ENCODE measurements at places on chromosomes 16 and 17.

GRCh38 chr16:23500212-23500861 is 10.0 kb downstream of the GGA2 start:
- no peaks in the 10 kb centered on the region for H3K27me3 ChIP-seq
- no peak for DNase-seq

DNA sequence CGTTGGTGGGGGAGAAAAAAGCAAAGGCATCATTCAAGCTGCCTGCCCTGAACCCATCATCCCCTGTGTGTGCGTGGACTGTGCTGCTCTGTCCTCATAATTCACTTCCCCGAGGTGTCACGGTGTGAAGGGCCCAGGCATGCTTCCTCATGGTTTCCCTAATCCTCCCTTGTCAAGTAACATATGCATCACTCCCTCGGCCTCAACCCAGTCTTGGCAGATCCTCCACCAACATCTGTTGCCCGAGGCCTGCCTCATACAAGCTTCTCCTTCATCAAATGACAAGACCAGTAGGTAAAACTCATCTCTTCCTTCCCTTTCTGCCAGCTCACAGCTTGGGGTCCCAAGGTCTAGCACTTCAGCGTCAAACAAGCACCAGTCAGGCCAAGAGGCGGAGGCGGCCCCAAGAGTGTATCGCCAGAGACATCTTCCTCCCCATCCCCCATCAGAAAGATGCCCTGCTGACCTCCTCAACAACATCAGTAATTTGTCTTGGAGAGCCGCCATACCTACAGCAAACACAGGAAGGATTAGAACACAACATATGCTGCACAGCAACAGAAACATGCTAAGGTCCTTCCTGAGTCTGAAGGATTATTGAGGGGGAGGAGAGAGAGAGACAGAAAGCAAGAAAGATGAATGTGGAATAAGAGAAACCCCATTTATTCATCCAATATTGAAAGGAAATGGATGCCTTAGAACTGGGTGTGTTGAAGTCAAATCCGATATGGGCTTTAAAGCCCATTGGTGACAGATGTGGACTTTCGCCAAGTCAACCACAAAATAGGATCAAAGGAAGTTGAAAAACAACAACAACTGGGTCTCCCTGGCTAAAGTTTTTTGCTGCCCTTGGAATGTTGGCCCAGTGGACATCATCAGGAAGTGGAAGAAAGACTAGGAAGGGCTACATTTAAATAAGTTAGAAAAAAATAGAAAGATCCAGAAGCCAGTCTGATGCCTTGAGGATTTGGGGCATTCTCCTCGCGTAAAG is 38.4 kb downstream of the SOX9 start:
- H3K27ac ChIP-seq: no peak overlapping the region
- no peaks in the 10 kb centered on the region for H3K4me1 ChIP-seq
- no peaks in the 10 kb centered on the region for H3K36me3 ChIP-seq
- no peaks in the 10 kb centered on the region for H3K27me3 ChIP-seq
- no peak overlapping the region for H3K4me3 ChIP-seq

- no peak overlapping the region for H3K27ac ChIP-seq
- H3K4me1 ChIP-seq: no peaks in the 10 kb centered on the region
- no peak for DNase-seq
- no peaks in the 10 kb centered on the region for H3K27me3 ChIP-seq
- H3K4me3 ChIP-seq: no peak overlapping the region
These were observed 16.4 kb upstream of the SMIM36 start for GRCh38 chr17:55527540-55528118.

GRCh38 chr16:65118871-65119270 is 3.0 kb downstream of the CDH11 start:
- no peak for DNase-seq
- no peak overlapping the region for H3K27ac ChIP-seq
- H3K27me3 ChIP-seq: peaks cover 29% of the 10 kb centered on the region
- H3K4me1 ChIP-seq: no peaks in the 10 kb centered on the region
- no peak overlapping the region for H3K4me3 ChIP-seq

DNA sequence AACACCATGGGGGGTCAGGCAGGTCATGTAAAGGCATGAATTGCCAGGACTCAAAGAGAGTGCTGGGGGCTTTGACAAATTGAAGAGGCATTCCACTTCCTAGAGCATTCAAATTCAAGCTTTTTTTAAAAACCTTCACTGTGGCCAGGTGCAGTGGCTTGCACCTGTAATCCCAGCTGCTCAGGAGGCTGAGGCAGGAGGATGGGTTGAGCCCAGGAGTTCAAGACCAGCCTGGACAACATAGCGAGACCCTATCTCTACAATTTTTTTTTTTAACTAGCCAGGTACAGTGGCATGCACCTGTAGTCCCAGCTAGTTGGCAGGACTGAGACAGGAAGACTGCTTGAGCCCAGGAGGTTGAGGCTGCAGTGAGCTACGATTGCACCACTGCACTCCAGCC is 17.2 kb downstream of the ABCC12 start:
- H3K4me3 ChIP-seq: no peak overlapping the region
- no peak for DNase-seq
- no peaks in the 10 kb centered on the region for H3K4me1 ChIP-seq
- H3K27ac ChIP-seq: no peak overlapping the region
